ENCODE measurements at places on chromosomes 12 and 14.

DNA sequence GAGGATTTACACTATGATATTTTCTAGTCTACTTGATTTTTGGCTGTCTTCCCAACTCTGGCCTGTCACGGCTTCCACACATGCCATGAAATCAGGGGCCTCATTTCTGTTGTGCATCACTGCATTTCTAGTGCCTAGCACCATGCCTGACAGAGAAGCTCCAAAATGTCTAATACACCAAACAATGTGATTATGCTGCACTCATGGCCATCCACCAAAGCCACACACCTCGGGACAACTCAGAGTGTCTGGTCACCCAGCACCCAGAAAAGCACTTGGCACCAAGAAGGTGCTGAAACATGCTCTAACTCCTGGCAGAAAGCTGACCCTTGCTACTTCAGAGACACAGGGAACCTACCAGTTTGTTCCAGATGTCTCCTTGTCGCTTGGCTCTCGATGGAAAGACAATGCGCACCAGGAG, 11.3 kb downstream of the GCN1 start:
- no peak for DNase-seq

DNA sequence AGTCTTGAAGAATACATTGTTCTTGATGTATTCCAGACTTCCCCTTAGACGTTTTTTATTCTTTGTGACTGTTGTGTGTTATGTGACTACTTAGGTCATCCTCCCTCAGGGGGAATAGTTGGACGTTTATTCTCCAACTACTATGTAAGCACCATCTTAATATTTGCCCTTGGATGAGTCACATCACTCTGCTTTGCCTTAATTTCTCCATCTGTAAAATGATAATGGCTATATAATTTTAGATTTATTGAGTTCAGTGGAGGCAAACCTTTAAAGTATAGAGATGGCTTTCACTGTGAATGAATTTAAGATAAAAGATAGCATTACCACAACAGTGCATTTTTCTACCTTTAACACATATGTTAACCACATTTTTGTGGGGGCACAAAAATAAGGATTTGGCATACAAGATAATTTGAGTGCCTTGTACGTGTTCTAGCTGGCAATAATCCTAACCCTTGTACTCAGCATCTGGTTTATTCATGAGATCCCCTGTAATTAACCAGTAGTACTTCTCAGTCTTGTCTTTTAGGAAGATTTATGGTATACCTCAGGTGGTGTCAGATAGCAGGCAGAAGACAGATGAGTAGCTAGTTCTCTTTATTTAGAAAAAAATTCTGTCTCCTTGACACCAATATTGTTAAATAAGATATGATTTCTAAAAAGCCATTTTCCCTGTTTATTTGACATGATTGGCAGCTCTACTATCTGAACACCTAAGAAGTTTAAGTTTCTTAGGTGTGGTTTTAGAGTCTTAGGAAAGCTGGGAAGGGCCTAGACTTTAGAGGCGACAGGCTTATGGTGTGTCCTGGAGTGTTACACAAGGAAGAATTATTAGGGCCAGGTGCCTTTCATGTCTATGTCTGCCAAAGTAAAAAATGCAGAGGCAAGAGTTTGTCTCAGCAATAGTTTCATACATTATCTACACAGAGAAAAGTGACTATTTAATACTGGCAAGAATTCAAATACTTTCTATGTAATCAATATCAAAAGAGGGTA, 152.3 kb downstream of the RAD51B start:
- no peak for DNase-seq

DNA sequence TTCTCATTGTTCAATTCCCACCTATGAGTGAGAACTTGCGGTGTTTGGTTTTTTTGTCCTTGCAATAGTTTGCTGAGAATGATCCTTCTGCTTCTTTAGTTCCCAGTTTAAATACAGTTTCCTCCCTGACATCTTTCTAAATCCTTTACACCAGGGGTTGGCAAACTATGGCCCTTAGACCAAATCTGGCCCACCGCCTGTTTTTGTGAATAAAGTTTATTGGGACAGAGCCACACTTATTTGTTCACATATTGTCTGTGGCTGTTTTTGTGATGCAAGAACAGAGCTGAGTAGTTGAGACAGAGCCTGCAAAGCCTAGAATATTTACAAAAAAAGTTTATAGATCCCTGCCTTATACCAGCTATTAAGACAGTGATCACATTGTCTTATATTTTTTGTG, 53.7 kb downstream of the SERPINA10 start:
- DNase-seq: no peak

DNA sequence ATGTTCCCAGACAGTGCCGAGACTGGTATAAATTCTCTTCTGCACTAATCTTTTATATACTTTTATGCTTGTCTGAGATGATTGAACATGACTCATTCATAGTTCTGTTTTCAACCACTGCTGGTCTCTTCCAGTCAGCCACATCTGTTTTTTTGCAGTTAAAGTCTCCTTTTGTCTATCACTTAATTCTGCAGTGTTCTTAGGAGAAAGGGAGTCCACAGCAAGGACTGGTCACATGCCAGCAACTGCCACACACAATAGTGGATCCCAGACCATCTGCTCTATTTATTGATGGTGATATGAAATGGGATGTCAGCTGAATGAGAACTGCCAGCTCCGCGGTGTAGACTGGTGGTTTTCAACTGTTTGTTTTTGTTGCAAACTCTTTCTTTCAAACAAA, 379.8 kb downstream of the MED13L start:
- DNase-seq: no peak

DNA sequence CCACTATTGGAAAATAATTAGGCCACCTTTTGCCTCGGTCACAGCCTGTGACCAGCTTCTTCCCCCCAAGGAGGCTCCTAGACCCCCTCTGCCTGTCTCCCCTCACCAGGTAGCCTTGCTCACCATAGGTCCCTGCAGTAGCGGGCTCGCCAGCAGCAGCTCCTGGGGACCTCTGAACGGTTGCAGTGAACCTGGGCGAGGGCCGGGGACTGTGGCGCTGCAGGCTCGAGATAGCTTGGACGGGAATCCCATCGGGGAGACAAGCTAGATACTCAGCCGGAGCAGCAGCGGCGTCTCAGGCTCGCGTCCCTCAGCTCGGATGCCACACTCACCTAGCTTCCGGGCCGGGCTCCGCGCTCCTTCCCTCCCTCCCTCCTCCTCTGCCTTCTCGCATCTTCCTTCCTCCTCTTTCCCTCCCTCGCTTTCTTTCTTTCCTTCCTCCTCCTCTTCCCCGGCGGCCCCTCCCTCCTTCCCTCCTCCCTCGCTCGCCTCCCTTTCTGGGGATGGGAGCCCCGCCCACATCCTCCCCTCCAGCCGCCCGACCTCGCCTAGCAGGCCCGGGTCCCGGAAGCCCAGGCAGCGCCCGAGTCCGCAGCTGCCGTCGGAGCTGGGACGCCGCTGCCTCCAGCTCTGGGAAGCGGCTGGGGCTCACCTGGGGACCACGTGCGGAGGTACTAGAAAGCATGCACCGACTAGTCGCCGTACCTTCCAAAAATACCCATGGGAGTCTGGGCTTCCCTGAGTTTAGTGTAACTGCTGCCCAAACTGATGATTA, at the start of gene BMP4:
Gene BMP4 (minus strand): TSS at position 399 of the 775 bp plus-strand sequence. CDS start 4,603 bp downstream, outside the sequence.
- DNase-seq: no peak

DNA sequence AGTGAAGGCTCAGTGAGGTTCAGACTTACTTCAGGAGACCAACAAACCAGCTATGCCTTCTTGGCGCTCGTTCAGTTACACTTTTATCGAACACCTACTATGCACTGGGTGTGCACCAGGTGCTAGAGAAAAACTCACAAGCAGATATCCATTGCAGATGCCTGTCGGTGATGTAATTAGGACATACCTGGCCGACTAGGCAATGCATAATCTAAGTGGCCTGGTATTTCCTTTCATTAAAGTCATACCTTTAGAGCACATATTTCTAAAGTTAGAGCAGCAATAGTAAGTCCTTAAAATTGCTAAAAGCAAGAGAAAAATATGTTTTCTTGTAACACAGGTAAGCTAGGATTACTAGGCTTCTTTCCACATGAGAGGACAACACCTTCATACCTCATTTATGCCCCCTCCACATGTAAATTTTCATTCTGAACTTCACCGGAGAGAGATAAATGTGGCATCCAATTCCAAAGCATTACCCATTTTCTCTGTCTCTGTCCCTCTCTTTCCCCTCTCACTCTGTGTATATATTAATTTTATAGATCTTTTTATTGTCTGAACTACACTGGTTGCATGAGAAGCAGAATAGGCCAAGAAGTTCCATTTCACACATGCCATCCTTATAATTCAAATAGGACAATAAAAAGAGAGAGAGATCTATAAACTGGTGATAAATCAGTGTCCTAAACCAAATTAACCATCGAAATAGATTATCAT, 242.2 kb downstream of the SPTSSA start:
- DNase-seq: no peak

- no peak for DNase-seq
Measured at GRCh38 chr14:102616799-102617198, 24.4 kb downstream of the RCOR1 start.

DNA sequence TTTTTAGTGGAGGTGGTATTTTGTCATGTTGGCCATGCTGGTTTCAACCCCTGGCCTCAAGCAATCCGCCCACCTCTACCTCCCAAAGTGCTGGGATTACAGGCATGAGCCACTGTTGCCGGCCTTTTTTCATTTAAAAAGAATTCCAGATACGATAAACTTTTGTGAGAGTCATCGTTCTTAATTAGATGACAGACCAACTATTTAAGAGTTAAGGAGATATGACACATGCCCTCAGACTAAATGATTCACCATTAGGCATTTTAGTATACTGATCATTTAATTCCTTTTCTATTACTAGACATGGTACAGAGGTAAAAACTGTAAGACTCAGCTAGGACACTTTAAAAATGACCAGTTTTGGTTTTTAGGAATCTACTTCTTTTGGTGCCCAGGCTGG, 2.4 kb downstream of the ANKRD13A start:
- no peak for DNase-seq
